Uterus (tissue), 4 donors: ENCODE measurements at places on chromosomes 13 and 19. TPM values are rescaled to one million over a fixed set of nuclear protein-coding genes. Genes with fewer than 3 reads are reported as not detected.

GRCh38 chr13:60114499-60115028 is 49.2 kb downstream of the DIAPH3 start:
- H3K27me3 ChIP-seq, result no peaks in the 10 kb centered on the region
- H3K36me3 ChIP-seq, result no peaks in the 10 kb centered on the region
- no peak for DNase-seq
- H3K4me1 ChIP-seq, result no peaks in the 10 kb centered on the region
- no peak overlapping the region for H3K4me3 ChIP-seq

GRCh38 chr19:42254850-42255765 is at the start of gene ERF:
ERF (minus strand) TSS chr19:42255128; CDS start chr19:42254999, 129 bp downstream.
- H3K36me3 ChIP-seq, result no peaks in the 10 kb centered on the region
- peak within 1 kb of the TSS; percentile 99 for H3K27ac ChIP-seq

DNA sequence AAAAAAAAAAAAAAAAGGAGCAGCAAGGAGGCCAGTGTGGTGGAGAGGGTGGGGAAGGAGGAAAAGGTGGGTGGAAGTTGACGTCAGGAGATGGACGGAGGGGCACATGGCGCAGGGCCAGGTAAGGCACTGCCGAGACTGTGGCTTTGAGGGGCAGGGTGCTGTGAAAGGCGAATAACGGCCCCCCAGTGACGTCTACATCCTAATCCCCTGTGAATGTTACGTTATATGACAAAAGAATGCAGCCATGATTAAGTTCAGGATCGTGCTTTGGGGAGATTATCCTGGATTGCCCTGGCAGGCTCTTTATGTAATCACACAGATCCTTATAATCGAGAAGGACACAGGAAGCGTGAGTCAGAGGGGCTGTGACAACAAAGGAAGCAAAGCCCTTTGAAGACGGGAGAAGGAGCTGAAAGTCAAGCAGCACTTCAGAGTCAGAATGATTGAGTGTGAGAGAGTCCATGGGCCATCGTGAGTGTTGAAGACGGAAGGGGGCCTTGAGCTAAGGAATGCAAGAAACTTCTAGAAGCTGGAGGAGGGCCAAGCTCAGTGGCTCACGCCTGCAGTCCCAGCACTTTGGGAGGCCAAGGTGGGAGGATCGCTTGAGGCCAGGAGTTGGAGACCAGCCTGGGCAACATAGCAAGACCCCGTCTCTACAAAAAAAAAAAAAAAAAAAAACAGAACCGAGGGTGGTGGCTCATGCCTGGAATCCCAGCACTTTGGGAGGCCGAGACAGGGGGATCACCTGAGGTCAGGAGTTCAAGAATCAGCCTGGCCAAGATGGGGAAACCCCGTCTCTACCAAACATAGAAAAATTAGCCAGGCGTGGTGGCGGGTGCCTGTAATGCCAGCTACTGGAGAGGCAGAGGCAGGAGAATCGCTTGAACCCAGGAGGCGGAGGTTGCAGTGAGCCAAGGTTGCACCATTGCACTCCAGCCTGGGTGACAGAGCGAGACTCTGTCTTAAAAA is 13.8 kb upstream of the CEACAM16 start:
- no peaks in the 10 kb centered on the region for H3K27me3 ChIP-seq
- H3K4me1 ChIP-seq, result no peaks in the 10 kb centered on the region
- H3K4me3 ChIP-seq, result no peak overlapping the region
- no peaks in the 10 kb centered on the region for H3K36me3 ChIP-seq
- DNase-seq, result peak; percentile 62

- no peak overlapping the region for H3K4me3 ChIP-seq
- H3K27me3 ChIP-seq, result no peaks in the 10 kb centered on the region
- H3K36me3 ChIP-seq, result no peaks in the 10 kb centered on the region
- peak overlapping the region; percentile 88 for H3K27ac ChIP-seq
- DNase-seq, result peak; percentile 39
Observed at GRCh38 chr13:20441056-20441455, 84.6 kb downstream of the CRYL1 start.

DNA sequence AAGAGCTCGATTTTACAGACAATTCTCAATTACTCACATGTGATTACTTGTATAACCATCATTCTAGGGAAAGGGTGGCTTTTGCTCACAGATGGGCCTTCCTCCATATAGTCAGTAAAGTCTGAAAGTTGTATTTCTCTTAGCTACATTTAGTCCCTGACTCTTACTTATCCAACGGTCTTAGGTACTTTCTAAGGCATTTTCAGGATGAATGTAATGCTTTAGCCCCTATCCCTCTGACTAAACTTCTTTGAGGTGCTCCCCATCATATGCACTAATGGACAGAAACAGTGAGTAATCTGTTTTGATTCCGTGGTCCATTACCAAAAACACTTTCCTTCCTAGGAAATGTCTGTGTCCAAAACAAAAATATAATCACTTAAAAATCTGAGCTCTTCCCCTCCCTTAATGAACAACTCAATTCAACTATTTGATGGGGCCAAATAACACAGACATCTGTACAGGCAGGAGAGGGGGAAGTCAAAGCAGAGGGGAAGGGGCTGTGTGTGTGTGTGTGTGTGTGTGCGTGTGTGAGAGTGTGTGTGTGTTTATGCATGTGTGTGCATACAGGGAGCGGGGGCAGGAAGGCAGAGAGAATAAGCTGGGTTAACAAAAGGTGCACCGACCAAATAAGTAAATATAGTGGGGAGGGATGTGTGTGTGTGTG is 84.9 kb downstream of the USP12 start:
- no peak overlapping the region for H3K4me3 ChIP-seq
- no peaks in the 10 kb centered on the region for H3K36me3 ChIP-seq
- H3K4me1 ChIP-seq, result no peaks in the 10 kb centered on the region
- no peak for DNase-seq

- H3K36me3 ChIP-seq, result no peaks in the 10 kb centered on the region
- H3K4me1 ChIP-seq, result peaks cover 20% of the 10 kb centered on the region
- no peak for DNase-seq
Observed at GRCh38 chr19:17327068-17327653, 7.5 kb downstream of the ANO8 start.

DNA sequence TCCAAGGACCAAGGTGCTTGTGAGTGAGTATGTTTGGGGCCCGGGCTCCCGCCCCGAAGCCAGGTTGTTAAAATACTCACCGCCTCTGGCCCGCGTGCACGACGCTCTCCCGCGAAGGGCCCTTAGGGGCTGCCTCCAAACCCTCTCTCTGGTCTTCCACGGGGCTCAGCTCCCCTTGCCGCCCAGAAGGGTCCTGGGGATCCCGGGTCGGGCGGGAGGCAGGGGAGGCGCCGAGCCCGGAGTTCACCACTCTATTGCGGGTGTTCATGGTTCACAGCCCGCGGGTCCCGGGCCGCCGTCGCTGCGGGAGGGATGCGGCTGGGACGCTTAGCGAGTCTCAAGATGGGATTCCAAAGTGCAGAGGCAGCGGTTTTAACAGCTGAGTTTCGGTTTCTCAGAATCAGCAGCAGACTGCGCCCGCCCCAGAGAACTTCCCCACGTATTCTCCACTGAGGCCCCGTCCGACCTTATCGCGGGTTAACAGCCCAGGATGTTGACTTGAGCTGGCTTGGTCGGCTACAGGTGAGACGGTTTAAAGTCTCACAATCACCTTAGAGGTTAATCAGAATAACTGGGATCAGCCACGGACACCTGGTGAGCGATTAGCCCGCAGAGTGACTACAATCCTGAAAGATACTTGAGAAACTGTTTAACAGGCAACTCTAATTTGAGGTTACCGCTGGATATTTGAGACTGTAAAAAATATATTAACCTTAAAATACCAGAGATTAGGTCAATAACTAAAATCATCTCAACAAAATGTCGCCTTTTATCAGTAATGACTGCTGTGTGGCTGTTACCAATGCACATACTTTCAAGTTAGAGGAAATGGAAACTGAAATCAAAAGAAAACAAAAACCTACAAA is at the start of gene EPSTI1:
TSS of gene EPSTI1 (minus strand) at position 344 of the 866 bp plus-strand sequence. CDS start at position 268, 76 bp downstream.
- H3K4me3 ChIP-seq, result peak within 1 kb of the TSS; percentile 83
- peak; percentile 63 for DNase-seq
- no peaks in the 10 kb centered on the region for H3K36me3 ChIP-seq
- H3K4me1 ChIP-seq, result no peaks in the 10 kb centered on the region

- H3K4me1 ChIP-seq, result no peaks in the 10 kb centered on the region
- no peak for DNase-seq
- no peak overlapping the region for H3K4me3 ChIP-seq
- H3K27me3 ChIP-seq, result no peaks in the 10 kb centered on the region
Observed at GRCh38 chr13:113566227-113566561, 18.4 kb upstream of the TFDP1 start.

- no peak for DNase-seq
- peaks cover 11% of the 10 kb centered on the region for H3K4me1 ChIP-seq
- no peak overlapping the region for H3K4me3 ChIP-seq
- no peaks in the 10 kb centered on the region for H3K36me3 ChIP-seq
- no peak overlapping the region for H3K27ac ChIP-seq
- no peaks in the 10 kb centered on the region for H3K27me3 ChIP-seq
Observed at GRCh38 chr19:15303105-15303780, 29.1 kb downstream of the BRD4 start.

- no peaks in the 10 kb centered on the region for H3K4me1 ChIP-seq
- no peaks in the 10 kb centered on the region for H3K36me3 ChIP-seq
- no peak for DNase-seq
Observed at GRCh38 chr19:5911366-5911765, 2.7 kb upstream of the CAPS start.

DNA sequence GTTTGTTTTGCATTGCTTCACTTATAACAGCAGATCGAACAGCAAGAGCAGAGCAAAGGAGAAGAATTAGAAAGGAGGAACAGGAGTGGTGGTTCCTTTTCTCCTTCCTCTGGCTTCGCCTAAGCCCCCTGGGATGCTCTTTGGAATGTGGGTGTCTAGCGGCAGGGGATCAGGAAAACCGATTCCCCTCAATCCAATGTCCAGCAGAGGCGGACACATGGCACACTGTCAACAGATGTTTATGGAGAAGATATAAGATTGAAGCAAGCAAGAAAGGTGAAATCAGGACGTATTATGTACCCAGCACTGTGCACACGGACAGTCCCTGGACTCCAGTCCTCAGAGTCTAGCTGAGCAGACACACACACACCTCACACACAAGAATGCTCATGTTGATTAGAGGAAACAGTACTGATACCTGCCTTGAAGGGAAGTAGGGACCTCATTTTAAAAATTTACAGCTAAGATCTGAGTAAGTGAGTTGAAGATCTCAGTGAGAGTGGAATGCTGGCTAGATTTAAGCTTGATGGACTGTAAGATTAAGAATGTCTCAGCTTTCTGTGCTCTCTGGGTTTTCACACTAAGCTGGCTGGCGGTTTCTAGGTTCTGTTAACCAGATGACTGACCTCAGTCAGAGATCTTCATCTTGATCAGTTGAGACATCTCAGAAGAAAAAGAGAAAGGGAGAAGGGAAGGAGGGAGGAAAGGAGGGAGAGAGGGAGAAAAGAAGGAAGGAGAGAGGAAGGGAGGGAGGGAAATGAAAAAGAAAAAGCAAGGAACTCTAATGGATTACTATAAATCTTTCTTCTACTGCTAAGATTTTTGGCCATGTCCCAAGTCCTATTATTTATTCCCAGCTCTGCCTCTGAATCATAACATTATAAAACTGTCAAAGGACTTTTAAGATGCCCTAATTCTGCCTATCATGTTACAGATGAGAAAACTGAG is 44.8 kb downstream of the FLT1 start:
- H3K36me3 ChIP-seq, result no peaks in the 10 kb centered on the region
- no peak for DNase-seq
- no peaks in the 10 kb centered on the region for H3K4me1 ChIP-seq
- no peak overlapping the region for H3K4me3 ChIP-seq

DNA sequence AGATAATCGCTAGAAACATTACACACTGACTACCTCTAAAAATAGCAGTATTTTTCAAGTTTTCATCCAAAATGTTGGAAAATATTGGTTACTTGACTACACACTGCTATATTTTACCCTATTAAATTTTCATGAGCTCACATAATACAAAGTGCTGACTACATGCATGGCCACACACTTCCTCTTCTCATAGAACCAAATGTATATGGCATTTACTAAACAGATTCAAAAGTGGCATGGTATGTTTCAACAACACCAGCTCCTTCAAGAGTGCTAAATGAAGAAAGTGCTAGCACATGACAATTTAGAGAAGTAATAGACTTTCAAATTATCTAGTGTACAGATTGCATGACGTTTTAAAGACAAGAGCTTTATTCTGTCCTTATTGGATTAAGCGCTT is 780.4 kb upstream of the SLITRK6 start:
- no peaks in the 10 kb centered on the region for H3K4me1 ChIP-seq
- H3K27ac ChIP-seq, result no peak overlapping the region
- H3K4me3 ChIP-seq, result no peak overlapping the region
- H3K36me3 ChIP-seq, result no peaks in the 10 kb centered on the region
- no peaks in the 10 kb centered on the region for H3K27me3 ChIP-seq

GRCh38 chr19:19336597-19336996 is 16.0 kb downstream of the MAU2 start:
- no peaks in the 10 kb centered on the region for H3K27me3 ChIP-seq
- H3K36me3 ChIP-seq, result no peaks in the 10 kb centered on the region
- no peaks in the 10 kb centered on the region for H3K4me1 ChIP-seq
- H3K27ac ChIP-seq, result no peak overlapping the region

The GJB2 gene
- 2.5 TPM for total RNA-seq

The CGB5 gene
- total RNA-seq, result not detected
